ENCODE measurements at places on chromosomes 6 and 20.

- DNase-seq = no peak
Measured at GRCh38 chr6:161792851-161793493, 519.1 kb upstream of the AGPAT4 start.

- no peak for DNase-seq
Measured at GRCh38 chr6:69792292-69792691, 4.5 kb downstream of the LMBRD1 start.

GRCh38 chr6:85479208-85479607 lies 29.3 kb downstream of the NT5E start:
- no peak for DNase-seq

- DNase-seq = no peak
Measured at GRCh38 chr20:34091637-34092200, 20.3 kb downstream of the EIF2S2 start.

- DNase-seq = no peak
Measured at GRCh38 chr6:14912226-14912625, 333.6 kb upstream of the JARID2 start.

DNA sequence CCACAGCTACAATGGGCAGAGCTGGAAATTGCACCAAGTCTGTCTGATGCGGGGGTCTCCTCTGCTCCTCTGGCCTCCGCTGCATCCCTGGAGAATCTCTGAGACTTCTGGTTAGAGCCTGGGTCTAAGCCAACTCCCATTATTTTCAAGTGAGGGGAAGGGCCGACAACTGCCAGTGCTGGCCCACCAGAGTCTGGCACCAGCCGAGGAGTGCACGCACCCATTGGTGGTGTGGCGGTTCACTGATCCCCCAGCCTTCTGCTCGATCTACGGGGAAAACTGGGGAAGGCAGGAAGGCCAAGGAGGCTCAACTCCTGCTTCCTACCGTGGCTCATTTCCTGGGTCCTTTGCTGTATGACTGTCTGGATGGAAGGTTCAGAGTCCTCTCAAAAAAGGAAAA lies 6.2 kb downstream of the NQO2 start:
- DNase-seq = no peak

GRCh38 chr6:54491431-54491830 lies 183.2 kb downstream of the TINAG start:
- no peak for DNase-seq

DNA sequence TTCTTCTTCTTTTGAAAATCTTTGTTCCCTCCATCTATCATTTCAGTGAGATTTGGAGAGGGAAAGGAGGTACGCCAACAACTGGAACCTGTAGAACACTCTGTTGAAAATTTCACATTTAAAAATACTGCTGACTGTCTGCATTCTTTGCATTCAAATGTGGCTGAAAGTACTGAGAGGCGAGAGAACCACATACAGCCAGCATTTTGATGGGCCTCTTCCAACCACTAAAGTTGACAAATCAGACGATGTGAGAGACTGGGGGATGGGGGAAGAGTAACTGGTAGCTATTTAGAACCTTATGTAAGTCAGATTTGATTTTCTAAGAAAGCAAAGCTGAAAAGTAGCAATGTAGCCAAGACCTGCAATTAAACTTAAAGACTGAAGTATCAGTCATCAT lies 77.5 kb downstream of the FKBP5 start:
- no peak for DNase-seq

DNA sequence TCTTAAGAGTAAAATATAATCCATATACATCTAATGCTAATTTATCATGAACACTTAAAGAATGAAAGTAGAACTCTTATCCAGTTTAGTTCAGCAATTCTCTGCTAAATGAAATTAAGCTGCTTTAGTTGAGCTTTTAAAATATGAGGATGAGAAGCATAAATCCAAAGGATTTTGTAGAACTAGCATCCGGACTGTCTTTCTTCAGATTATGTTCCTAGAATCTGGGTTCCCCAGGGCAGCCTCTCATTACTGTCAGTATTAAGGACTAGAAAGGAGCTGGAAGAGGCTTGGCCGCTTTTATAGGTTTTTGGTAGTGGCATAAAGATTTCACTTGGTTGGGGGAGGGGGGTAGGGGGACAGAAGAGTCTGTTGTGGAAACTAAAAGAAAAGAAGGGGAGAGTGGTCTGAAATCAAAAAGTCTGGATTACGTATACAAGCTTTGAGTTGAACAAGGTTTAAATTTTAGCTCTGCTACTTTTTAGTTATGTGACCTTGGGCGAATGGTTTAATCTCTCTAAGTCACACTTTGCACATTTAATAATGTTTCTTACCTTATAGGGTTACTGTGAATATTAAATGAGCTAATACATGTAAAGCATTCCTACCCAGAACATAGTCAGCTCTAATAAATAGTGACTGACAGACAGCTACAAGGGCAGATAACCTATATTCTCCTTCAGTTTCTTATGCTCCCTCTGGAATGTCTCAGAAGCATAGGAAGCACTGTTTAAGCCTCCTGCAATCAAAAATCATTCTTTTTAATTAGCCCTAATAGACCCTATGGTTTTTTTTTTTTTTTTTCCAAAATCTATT lies 3.7 kb downstream of the SGK1 start:
- DNase-seq = no peak

- no peak for DNase-seq
Measured at GRCh38 chr6:161105408-161105807, 113.8 kb downstream of the MAP3K4 start.

- no peak for DNase-seq
Measured at GRCh38 chr6:80223743-80224212, 117.3 kb downstream of the BCKDHB start.

DNA sequence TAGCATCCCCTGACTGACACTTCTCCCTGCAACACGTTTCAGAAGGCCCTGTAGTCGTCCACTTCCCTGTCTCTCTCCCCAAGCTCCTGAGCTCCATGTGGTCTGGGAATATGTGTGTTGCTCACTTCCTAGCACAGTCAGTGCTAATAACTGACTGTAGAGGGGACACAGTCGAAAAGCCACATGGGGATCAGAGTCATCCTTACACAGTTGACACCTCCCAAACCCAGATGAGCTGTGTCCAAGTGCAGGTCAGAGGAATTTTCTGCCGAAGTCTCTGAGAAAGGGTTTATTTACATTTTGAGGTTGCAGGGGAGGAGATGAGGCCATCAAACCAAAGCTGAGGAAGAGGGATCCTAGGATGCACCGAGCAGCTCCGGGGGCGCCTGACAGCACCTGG lies 3.5 kb upstream of the ADAM33 start:
- no peak for DNase-seq

GRCh38 chr6:157169656-157170055 lies 153.7 kb downstream of the TMEM242 start:
- DNase-seq = no peak

DNA sequence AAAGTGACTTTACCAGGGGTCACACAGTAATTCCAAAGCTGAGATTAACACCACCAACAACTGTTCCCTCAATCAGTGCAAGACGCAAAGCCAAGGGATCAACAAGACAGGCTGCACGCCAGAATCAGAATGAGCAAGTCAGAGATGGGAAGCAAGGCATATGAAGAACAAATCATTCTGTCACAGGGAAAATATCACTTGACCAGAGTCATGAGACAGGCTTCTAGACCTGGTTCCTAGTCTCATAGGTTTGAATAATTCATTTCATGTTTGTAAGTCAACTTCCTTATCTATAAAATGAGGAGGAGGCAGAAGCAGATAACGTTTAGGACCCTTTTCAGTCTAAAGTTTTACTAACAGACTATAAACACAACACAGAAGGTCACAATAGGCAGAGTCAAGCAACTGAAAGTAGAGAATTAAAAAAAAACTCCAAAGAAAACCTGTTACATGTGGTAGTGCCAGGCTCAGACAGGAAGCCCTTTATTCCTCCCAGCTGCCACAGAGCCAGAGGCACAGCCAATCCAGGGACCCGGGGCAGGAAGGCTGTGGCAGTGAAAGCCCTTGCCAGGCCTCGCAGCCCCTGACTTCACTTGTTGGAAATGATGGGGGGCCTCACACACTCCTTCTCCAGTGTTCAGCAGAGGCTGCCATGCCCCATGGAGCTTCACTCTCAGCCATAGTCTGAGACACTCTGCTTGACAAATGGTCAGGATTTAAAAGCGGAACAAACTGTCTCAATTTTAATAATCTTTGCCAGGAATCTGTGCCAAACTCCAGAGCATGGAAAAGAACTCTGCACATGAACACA lies 29.2 kb upstream of the DST start:
- DNase-seq = peak; percentile 74

DNA sequence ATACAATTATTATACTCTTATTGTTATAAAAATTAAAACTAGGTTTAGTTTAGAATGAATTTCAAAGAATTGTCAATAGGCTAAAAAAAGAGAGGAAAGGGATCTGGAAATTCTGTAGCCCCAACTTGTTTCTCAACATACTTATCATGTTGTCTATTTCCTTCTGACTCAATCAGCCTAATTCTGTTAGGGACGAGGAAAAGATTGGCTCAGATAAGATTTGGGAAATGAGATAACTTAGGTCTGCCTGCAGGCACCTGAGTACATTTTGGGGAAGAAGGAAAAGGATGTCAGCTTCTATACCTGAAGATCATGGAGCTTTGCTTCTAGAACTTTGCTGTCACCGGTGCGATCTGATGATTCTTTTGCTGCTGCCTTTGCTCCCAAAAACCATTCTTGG lies 238.8 kb downstream of the SYNE1 start:
- no peak for DNase-seq

DNA sequence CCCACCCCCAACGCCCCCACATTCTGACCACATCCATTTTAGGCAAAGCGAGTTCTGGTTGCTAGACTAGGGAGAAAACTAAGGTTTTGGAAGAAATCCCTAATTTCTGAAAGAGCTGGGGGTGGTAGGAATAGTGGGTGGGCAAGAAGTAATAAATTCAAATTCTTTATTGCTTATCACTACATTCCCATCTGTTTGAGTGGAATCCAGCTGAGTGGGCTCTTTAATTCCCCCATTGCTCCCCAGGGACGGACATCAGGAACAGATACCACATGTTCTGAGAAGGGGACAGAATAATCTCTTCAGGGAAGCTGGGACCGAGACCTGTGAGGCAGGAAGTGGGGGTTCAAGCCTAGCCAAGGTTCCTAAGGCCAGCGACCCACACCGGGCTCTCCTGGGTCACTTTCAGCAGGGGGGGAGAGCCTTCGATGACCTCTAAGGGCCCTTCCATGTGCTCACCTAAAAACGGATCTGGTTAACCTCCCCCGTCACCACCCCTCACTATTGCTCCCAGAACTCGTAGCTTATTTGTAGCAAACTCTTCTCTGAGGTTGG lies 42.3 kb upstream of the MRPS10 start:
- DNase-seq = no peak

GRCh38 chr20:19212469-19212815 lies at the start of gene SLC24A3:
TSS of gene SLC24A3 (plus strand) at chr20:19212642.
- no peak for DNase-seq

DNA sequence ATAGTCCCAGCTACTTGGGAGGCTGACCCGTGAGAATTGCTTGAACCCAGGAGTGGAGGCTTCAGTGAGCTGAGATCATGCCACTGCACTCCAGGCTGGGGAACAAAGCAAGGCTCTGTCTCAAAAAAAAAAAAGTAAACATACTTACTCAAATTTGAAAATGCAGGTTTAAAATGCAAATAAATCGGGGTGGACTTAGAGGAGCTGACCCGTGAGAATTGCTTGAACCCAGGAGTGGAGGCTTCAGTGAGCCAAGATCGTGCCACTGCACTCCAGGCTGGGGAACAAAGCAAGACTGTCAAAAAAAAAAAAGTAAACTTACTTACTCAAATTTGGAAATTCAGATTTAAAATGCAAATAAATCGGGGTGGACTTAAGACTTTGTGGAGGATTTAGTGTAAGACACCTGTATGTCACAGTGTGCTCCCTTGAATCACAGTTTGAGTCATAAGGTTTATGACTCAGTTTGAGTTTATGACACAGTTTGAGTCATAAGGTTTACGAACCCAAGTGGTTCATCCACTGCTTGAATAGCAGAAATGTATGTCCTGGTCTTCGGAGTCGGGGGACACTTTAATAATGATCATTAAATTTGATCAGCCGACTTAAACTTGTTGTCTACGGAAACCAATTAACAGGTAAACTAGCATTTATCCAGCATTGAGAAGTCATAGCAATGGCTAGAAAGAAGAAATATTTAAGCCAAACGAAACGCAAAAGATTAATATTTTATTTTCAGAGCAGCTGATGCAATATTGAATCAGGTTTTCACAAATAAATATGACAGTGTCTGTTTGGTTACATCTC lies 6.8 kb upstream of the MRPS10 start:
- DNase-seq = no peak

GRCh38 chr6:100237821-100238220 lies 226.9 kb downstream of the SIM1 start:
- no peak for DNase-seq

DNA sequence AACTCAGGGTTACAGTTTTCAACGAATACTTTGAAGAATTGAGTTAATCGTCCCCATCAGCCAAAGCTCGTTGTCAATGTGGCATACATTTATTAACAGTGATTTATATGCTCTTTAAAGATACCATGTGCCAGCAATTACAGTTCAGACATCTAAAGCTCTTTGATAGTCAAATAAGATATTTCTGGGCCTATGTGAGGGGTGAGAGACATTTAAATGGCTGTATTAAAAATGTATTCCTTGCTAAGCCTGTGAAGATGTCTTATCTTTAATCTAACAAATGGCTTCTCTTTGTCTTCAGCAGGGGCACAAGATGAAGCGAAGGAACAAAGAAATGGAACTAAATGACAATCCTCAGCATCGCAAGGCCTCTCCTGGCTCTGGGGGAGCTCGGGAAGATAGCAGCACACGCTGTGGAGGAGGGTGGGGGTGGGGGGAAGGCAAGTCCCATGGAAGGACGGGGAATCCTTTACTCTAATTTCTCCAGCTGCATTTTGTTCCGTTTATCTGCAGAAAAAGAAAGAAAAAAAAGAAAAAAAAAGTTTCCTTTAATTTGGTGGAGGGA lies 523.6 kb downstream of the KIF16B start:
- DNase-seq = no peak

- DNase-seq = no peak
Measured at GRCh38 chr20:24628985-24629384, 159.6 kb downstream of the SYNDIG1 start.

DNA sequence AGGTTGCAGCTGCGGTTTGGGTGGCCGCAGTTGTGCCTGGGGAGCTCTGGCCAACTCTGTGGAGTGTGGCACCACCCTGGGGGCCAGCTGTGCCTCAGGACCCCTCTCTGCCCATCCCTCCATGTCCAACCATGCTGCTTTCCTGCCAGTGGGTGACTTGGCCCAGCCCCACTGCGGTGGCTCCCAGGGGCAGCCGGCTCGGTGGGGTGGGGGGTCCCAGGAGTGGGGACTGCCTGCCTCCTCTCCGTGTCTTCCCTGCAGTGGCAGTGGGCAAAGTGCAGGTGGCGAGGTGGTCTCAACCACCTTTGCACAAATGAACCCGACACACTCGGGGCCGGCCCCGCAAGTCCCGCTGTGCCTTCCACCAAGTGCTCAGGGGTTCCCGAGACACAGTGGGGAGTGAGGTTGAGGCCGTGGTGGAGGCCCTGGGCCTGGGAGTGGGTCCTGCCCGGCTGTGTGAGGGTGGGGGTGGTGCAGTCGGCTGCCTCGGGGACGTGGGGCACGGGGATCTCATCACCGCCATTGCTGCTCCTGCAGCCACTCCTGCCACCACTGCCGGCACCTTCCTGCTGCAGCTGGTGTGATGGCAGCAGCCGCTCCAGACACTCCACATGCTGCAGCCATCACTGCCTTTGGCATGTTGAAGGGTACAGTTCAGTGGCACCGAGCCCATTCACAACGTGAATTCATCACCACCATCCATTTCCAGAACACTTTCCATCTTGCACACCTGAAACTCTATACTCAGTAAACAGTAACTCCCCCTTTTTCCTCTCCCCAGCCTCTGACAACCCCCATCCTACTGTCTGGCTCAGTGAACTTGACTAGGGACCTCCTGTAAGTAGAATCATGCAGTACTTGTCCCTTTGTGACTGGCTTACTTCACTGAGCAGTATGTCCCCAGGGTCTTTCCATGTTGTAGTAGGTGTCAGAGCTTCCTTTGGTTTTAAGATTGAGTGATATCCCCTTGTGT lies 10.7 kb upstream of the SLCO4A1 start:
- DNase-seq = no peak

Measured in DND-41 (cell line).